ENCODE measurements at places on chromosomes 12 and 14.

DNA sequence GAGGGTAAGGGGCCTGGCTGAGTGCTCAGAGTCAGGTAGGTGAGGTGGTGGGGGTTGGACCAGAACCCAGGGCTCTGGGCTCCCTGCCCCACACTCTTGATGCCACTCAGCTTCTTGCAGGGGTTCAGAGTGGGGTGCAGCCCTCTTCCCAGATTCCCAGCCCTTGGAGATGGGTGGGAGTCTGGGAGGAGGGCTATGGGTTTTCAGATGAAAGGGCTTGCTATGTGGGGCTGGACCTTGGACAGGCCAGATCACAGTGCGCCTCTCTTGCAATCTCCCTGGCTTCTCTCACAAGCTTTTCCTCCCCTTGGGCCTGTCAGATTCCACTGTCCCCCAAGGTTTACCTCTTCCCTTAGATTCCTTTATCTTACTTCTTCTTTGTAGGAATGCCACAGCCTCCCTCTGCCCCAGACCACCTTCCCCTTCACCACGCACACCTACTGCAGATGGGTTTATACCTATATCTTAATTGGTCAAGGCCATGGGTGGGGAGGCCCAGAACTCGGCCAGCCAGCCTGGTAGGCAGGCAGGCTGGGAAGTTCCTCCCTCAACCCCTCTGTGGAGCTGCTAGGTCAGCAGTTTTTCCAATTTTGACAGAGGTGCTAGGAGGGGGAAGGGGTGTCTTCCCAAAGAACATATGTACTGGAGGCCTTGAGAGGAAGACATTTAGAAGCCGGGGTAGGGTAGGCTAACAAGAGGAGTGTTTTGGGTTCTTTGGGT is 1.4 kb downstream of the NYNRIN start:
- DNase-seq: no peak

GRCh38 chr12:220491-220890 is 6.5 kb upstream of the SLC6A12 start:
- no peak for DNase-seq

- no peak for DNase-seq
Observed at GRCh38 chr14:24136684-24137528, 912 bp downstream of the PSME1 start.

DNA sequence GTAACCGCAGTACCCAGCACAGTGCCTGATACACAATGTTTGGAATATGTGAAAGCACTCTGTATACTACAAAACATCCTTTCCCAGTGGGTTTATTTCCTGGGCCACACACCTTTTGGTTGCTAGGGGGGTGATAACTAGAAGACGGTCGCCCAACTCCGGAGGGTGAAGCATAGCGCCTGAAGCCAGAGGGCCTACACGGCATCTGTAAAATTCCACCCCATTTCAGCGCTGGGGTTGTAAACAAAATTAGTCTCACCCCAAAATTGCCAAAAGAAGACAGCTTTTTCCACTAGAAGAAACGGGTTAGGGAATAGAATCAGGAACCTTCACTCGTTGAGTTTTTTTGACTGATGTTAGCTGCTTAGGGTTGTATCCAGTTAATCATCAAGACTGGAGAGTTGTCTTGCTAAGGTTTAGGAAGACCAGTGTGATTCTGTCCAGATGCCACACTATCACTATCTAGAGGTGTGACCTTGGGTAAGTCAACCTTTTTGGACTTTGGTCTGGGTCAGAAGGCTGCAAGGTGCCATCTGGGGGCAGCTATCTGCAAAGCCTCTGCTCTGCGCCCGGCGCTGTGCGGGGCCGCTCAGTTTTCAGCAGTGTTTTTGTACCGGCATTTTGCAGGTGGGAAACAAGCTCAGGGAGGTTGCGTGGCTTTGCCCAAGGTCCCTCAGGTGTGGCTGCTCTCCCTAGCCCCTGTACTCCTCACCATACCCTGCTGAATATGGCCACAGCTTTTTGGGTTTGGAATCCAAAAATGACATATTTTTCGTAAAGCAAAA is 1.3 kb downstream of the ZNF839 start:
- DNase-seq: no peak

- DNase-seq: no peak
Observed at GRCh38 chr12:108694812-108695278, 36.5 kb downstream of the CORO1C start.

DNA sequence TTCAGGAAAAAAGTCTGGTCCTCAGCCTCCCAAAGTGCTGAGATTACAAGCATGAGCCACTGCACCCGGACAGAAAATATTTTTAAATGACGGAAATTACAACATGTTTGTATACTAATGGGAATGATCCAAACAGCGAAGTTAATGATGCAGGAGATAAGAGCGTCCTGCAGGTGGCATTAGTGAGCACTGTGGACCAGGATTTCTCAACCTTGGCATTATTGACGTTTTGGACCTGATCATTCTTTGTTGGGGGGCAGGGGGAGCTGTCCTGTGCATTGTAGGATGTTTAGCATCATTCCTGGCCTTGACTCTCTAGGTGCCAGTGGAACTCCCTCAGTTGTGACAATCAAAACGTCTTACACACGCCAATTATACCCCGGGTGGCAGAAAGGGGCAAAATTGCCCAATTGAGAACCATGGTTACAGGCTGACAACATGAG is 34.1 kb downstream of the SCFD1 start:
- DNase-seq: no peak

- no peak for DNase-seq
Observed at GRCh38 chr14:22380571-22381407, 208.2 kb downstream of the DAD1 start.

DNA sequence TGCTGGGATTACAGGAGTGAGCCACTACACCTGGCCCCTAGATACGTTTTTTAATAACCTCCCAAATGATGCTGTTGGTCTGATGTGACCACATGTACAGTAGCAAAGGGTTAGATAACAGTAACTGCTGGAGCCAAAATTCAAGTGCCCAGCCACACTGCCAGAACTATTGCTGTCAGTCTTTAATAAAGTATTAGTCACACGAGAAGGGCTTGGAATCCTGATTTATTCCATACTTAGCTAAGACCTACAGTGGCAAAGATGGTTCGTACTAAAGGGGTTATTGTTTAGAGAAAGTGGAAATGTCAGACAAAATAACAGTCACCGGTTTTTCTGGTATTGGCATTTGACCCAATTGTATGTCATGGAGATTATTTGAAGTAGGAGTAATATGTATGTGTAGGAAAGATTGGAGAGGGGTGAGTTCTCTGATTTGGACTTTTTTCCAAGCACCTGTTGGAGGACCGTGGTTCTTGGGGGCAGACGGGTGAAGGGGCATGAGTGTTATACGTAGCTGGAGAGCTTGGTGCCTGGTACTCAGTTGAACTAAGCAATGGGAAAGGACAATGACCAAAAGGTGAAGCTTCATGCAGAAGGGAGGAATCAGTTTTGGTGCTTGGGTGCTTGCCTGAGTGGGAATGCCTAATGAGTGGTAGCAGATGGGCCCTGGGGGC is 9.7 kb downstream of the TUBA1C start:
- DNase-seq: no peak

DNA sequence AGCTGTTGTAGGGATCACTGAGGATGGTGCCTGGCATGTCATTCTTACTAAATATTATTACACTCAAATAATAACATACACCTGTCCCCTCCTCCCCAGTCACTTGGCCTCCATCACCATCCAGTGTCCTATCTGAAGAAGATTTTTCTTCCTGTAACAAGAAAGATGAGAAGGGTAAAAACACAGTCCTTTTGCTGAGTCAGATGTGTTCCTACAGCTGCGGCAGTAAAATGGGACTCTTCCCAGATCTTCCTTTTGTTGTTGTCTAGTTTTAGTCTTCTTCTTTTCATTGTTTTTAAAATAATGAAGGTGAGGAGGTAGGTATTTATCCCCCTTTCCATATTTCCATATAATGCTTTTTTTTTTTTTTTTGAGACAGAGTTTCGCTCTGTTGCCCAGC is 83.1 kb upstream of the RFLNA start:
- no peak for DNase-seq

DNA sequence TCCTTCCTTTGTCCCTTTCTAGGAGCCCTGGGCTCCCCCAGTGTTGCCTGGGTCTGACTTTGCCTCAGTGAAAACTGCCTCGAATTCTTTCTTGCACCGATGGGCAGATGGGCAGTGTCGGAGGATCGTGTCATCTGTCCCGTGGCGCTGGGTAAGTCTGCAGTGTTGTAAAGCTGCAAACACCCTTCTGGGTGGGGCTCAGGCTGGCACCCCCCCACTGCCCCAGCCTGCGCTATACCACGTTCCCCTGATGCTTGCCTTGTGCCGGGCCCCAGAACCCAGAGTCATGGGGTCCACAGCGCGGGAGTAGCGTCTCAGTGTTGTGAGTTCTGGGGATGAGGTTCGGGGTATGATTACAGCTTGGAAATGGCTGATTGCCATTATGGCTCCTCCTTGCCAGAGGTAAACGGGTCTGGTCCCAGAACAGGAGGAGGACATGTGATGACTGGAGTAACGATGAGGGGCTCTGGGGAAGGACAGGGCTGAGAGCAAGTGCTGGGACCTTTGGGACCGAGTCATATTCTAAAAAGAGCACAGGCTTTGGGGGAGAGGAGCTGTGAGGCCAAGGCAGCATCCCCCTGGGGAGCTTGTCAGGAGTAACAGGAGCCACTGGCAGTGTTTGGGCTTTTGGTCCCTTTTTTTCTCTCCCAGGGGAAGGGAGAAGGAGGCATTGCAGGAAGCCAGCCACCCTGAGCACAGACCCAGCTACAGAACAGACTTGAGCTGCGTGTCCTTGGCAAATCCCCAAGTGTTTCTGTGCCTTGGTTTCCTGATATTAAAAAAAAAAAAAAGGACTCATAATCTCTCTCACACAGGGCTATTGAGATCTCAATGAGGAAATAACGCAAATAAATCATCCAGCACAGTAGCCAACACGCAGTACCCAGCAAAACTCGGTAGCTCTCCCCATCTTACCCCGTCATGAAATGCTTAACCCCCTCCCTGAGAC is 4.3 kb downstream of the RTL1 start:
- DNase-seq: no peak
